ENCODE measurements at places on chromosomes 3 and 15.

DNA sequence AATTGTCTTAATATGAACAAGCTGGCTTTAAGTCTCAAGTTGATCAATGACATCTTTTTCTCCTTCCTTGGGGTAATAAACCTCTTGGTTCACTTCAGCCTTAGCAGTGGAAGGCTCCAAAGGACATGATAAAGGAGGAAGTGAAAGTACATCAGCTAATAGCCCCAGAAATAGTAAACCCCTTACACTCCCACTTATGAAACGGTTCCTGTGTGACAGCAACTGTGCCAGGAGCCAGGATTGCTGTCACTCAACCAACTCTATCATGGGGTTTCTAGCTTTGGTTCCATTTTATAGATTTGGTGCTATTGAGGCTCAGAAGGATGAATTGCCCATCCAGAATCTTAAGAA, 216.7 kb downstream of the ABHD5 start:
- no peak for DNase-seq

DNA sequence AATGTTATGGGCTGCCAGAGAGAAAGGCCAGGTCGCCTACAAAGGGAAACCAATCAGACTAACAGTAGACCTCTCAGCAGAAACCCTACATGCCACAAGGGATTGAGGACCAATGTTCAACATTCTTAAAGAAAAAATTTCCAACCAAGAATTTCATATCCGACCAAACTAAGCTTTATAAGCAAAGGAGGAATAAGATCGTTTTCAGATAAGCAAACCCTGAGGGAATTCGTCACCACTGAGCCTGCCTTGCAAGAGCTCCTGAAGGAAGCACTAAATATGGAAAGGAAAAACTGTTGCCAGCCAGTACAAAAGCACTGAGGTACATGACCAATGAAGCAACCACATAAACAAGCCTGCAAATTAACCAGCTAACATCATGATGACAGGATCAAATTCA, 33.1 kb downstream of the PYGO1 start:
- DNase-seq, result no peak

DNA sequence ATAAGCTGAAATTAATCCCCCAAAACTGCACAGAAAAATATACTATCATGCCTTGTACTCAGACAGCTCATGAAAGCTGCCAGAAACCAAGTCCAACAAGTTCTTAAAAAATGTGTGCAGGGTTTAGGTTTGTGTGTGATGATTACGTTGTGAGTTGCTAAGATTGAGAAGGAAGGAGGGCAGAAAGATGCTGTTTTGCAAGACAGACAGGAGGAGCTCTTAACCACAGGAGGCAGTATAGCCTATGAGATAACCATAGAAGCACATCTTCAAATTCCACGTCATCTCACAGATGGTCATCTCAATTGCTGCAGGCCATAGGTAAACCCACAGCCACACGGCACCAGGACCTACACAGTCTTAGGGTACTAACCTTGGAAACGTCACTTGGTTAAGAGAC, 191.9 kb downstream of the STT3B start:
- DNase-seq, result no peak

GRCh38 chr3:129526121-129526900, 2.1 kb upstream of the RHO start:
- DNase-seq, result no peak
